ENCODE measurements at places on chromosomes 1 and 21.

DNA sequence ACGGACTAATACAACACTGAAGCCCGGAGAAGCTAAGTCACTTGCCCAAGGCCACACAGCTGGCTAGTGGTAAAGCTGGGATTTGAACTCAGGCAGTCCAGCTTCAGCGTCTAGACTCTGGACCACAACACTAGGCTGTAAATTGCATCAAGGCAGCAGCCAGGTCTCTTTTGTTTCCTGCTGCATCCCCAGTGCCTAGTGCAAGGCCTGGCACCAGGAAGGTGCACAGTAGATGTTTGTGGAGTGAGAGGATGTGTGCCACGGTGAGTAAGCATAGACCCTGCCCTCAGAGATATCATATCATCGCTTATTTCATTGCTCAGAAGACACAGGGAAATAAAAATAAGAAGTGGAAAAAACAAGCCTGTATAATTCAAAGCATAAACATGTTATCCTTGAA, 40.9 kb downstream of the IGSF21 start:
- DNase-seq: no peak

DNA sequence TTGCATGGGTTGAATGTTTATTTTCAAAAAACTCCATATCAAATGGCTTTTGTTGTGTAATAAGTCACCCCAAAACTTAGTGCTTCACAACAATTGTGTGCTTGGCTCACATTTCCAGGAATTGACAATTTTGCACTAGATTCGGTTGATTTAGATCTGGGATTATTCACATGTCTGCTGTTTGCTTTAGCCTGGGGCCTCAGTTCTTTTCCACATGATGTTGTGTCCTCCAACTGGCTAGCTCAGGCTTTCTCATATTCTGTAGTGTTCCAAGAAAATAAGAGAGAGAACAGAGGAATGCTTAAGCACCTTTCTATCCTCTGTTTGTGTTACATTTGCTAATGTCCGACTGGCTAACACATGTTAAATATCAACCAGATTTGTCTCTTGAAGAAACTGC, 281.5 kb upstream of the ADGRL4 start:
- DNase-seq: no peak

- no peak for DNase-seq
These were observed 189.2 kb upstream of the PBX1 start for GRCh38 chr1:164369698-164370365.

- no peak for DNase-seq
These were observed 112.3 kb downstream of the KCNJ6 start for GRCh38 chr21:37804001-37804400.

GRCh38 chr1:21268281-21269239, 21.7 kb downstream of the ECE1 start:
- no peak for DNase-seq

GRCh38 chr1:171877701-171878100, 36.4 kb downstream of the DNM3 start:
- DNase-seq: no peak

GRCh38 chr1:231839999-231840398, 213.4 kb downstream of the DISC1 start:
- DNase-seq: no peak

DNA sequence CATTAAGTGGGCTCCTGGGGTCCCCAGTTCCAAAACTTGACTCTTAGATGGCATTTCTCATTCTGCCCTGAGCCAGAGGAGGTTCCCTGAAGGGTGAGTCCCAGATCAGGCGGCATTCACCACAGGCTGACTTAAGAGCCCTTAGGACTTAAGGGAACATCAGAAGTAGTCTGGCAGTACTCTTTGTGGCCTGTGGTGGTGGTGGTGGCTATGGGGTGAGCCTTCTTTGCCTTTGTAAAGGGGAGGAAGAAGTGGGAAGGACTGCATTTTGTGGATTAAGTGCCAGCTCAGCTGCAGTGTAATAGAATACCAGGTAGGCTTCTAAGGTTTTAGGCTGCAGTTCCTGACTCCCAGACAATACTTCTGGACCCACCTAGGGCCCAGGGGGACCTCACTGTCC, 186.5 kb upstream of the KCTD3 start:
- DNase-seq: no peak

DNA sequence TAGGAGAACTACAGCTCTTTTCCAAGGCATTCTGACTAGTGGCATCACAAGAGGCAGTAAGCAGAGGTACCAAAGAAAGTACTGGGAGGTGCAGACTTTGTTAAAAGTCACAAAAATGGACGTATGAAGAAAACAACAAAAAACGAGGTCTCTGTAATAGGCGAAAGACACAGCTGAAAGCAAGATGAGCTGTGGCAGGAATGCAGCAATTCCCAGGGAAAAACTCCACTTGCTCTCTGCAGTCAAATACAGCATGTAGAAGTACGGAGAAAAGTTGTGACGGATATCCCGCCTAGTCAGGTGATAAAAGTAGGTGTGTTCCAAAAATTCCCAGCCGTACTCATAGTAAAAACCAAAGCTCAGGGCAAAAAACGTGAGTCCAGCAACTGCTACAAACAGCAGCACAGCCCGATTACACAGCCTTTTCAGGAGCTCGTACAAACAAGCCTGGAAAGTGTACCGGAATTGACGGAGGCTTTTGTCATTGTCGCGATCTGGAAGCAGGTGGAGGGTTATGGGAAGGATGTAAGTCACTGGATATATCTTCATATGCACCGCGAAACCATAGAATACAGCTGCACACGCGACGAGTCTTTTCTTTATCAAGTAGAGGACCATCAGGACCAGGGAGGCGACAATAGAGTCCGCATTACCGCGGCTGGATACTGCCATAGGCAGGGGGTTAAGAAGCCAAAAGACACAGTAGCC, 979 bp downstream of the PIGM start:
- peak; percentile 29 for DNase-seq

- DNase-seq: no peak
These were observed 159.3 kb downstream of the TTLL7 start for GRCh38 chr1:83839566-83840173.

DNA sequence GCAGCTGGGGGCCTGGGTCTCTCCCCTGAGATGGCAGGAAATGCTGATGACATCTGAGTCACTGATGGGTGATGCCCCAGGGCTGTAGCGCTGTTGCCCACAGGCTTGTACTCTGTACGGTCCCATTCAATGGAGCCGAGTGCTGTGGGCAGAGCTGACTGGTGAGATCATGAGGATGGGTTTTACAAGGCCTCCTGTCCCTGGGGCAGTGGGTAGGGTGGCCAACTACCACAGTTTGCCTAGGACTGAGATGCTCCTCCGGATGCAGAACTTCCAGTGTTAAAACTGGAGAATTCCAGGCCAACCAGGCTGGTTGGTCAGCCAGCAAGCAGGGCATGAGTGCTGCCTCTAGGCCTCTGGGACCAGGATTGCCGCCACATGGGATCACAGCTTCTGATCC, 9.2 kb downstream of the PHLDA3 start:
- DNase-seq: no peak

- DNase-seq: no peak
These were observed 659 bp downstream of the AGO1 start for GRCh38 chr1:35883635-35884101.

DNA sequence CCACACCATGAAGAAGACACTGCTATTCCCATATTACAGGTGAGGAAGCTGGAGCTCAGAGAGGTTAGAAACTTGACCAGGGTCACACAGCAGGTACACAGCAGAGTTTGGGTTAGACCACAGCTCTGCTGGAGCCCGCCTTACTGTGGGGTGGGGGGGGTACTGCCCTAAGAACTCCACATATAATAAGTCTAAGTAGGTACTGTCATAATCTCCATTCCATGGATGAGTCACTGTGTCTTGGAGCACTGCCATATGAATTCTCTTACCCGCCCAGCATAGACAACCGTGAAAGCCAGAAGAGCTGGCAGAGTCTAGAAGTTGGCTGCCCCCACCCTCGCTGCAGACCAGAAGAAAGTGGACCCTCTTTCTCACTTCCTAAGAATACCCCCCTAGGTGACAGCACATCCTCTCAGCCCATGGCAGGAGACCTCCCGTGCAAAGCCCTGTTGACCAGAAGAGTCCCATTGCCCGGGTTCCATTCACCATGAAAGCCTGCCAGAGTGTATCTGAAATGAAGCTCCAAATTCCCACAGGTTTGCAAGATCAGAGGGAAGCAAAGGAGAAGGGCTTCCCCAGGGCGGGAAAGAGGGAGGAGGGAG, 5.2 kb upstream of the PLA2G2D start:
- DNase-seq: peak; percentile 12

DNA sequence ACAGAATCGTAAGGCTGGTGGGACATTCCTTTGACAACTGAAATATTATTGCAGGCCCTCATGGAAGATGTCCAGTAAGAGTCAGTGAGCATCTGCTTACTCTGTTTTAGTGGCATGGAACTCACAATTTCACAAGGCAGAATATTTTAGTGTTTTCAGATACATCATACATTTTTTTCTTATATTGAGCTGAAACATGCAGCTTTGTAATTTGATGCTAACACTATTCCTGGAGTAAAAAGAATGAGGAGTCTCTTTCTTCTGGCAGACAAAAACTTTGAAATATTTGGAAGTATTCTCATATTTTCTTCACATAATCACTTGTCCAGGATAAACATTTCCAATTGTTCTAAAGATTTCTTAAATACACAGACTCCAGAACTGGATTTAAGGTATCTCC, 17.7 kb downstream of the CLDN17 start:
- no peak for DNase-seq

DNA sequence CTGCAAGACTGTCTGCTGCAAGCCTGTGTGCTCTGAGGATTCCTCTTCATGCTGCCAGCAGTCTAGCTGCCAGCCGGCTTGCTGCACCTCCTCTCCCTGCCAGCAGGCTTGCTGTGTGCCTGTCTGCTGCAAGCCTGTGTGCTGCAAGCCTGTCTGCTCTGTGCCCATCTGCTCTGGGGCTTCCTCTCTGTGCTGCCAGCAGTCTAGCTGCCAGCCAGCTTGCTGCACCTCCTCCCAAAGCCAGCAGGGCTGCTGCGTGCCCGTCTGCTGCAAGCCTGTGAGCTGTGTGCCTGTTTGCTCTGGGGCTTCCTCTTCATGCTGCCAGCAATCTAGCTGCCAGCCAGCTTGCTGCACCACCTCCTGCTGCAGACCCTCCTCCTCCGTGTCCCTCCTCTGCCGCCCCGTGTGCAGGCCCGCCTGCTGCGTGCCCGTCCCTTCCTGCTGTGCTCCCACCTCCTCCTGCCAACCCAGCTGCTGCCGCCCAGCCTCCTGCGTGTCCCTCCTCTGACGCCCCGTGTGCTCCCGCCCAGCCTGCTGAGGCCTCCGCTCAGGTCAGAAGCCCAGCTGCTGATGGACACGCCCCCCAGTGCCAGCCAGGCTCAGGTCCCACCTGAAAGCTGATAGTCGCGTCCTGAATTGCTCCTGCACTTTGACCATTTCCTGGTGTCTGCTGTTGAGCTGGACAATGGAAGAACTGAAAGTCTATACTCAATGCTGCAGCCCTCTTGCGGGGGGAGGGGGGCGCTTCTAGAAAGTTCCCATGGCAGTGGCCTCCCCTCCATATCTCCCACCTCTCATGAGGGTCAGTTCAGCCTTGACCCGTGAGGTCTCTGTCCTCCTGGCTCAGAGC, 1.2 kb downstream of the KRTAP10-4 start:
- DNase-seq: no peak

- DNase-seq: no peak
These were observed 103.2 kb upstream of the JUN start for GRCh38 chr1:58887059-58887458.

All from KBM-7 (cell line).